ENCODE measurements at places on chromosomes 2 and 18. TPM values are rescaled to one million over a fixed set of nuclear protein-coding genes. Genes with fewer than 3 reads are reported as not detected.
A peak's percentile ranks its signal among the peaks of the same experiment; 100 is the strongest.

Gene FOXI3
- 13.5 TPM for total RNA-seq

Gene HTRA2
- 30.0 TPM for total RNA-seq

DNA sequence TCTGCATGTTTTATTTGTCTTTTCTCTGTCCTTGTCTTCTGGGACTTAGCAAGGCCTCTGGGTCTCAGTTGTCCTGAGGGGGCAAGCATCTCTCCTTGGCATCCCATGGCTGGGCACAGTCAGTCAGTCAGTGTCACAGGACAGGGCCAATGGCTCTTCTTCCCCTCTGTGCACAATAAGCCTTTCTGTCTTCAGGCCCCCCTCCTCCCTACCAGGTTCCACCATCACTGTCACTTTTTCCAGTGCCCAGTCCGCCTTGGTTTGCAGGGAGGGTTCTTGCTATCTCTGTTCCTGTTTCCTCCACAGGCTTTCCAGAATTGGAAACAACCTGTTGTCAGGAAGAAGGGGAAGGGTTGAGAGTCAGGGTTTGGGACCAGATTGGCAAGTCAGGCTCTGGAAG lies 1.7 kb upstream of the VAMP5 start:
- peaks cover 38% of the 10 kb centered on the region for H3K4me1 ChIP-seq
- 0 out of 2 replicates have a peak, but pooled peaks cover 3% of the 10 kb centered on the region for H3K36me3 ChIP-seq
- peaks cover 36% of the 10 kb centered on the region for H3K27me3 ChIP-seq
- H3K27ac ChIP-seq: no peak overlapping the region

DNA sequence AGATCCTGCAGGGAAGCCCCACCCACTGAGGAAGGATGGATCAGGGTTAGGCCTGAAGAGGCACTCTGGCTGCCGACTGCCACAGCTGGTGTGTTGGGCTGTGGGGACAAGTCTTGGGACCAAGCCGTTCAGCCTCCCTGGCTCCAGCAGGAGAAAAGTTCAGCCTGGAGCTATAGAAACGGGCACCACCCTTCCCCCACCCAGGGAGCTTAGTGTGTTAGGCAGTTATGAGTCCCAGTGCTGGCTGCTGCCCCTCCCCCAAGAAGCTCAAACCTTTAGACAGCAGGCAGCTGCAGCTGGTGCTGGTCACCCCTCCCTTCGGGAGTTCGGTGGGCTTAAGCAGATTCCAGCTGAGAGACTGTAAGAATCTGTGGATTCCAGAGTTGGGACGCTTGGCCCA lies 447.1 kb upstream of the HS6ST1 start:
- H3K36me3 ChIP-seq: peaks cover 12% of the 10 kb centered on the region
- peaks cover 3% of the 10 kb centered on the region for H3K27me3 ChIP-seq
- no peak overlapping the region for H3K27ac ChIP-seq
- no peak overlapping the region for H3K4me3 ChIP-seq
- no peak for DNase-seq

GRCh38 chr2:189821953-189822748 lies 37.9 kb downstream of the PMS1 start:
- no peaks in the 10 kb centered on the region for H3K27me3 ChIP-seq
- H3K4me3 ChIP-seq: no peak overlapping the region
- H3K4me1 ChIP-seq: peaks cover 9% of the 10 kb centered on the region
- DNase-seq: no peak
- no peak overlapping the region for H3K27ac ChIP-seq

- peaks cover 9% of the 10 kb centered on the region for H3K36me3 ChIP-seq
- 0 out of 2 replicates have a peak, but pooled peaks cover 3% of the 10 kb centered on the region for H3K4me1 ChIP-seq
- no peak for DNase-seq
- no peak overlapping the region for H3K4me3 ChIP-seq
Measured at GRCh38 chr2:180707884-180708205, 272.6 kb upstream of the UBE2E3 start.

DNA sequence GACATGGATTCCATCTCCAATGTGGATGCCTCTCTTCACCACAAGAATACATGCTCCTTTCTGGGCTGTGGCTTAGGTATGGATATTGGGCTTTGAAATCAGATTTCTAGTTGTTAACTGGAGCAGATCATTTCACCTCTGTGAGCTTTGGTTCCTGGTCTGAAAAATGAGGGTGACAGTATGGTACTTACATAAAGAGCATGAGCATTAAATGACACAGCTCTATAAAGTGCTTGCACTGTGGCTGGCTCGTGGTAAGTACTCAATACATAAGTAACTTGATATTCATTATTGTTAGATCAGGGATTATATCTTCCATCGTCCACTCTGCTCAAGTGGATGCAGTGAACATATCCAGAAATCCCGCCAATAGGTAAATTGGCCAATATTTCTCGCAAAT lies 33.4 kb downstream of the ARHGAP25 start:
- H3K27me3 ChIP-seq: no peaks in the 10 kb centered on the region
- no peak overlapping the region for H3K4me3 ChIP-seq
- no peak overlapping the region for H3K27ac ChIP-seq
- no peaks in the 10 kb centered on the region for H3K36me3 ChIP-seq

GRCh38 chr2:74908748-74909444 lies 49.5 kb upstream of the POLE4 start:
- H3K4me3 ChIP-seq: peak overlapping the region; percentile 69
- H3K36me3 ChIP-seq: no peaks in the 10 kb centered on the region
- no peak overlapping the region for H3K27ac ChIP-seq
- peak; percentile 47 for DNase-seq
